Lung (tissue), 17 donors: ENCODE measurements at places on chromosomes 12 and 14. TPM values are rescaled to one million over a fixed set of nuclear protein-coding genes. Genes with fewer than 3 reads are reported as not detected.

The TBK1 gene
- total RNA-seq = 50.1 TPM

DNA sequence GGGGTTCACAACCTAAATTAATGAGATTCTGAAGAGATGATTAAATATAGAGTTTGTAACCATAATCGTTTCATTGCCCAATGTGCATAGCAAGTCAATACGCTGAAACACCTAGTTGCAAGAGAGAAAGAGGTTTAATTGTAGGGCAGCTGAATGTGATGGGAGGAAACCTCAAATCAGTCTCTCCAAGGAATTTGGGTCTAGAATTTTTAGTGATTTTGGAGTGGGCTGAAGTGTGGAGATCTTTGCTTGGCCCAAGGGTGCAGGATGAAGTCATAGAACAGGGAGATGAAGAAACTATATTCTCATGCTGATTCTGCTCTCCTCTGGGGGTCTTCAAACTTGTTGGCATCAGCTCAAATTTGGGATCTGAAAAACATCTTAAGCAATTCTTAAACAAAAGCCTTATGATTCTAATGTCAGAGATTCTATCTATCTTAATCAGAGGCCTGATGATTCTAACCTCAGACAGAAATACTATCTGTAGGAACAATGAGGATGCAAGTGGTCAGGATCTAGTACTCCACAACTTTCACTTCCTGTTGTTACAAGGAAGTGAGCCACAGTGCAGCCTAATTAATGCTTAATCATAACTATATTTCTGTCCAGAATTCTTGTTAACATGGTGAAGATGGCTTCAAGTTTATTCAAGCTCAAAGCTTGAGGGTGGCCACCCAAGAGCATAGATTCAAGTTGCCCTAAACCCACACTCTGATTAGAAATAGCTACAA, 80.2 kb upstream of the FUT8 start:
- no peak for DNase-seq

GRCh38 chr14:76810953-76811400, 1.7 kb downstream of the ANGEL1 start:
- DNase-seq = no peak

DNA sequence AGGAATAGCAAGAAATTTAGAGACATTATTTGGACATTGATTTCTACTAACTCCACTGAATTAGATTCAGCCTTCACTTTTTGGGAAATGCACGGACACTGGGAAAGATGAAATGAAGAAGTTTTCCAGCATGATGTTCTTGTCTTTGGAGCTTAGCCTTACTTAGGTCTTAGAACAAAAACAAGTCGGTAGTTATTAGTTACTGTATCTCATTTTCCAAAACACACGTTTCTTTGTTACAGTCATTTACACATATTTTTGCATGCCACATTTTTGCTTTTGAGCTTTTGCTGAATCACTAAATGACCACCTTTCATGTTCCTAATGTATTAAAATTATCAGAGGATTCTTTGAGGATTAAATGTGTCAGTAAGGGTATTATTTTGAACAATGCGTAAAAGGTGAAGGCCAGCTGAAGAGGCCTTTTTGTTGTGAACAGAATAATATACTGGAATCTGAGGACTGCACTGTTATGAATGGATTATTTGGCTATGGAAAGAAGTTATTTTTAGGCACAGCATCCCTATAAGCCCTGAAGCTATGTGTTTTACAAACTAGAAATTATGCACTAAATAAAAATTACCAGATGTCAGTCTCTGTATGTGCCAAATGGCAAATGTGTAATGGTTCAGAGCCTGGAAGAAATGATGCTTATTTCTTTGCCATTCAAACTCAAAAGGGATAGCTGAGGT, 138.2 kb downstream of the SRGAP1 start:
- DNase-seq = no peak

DNA sequence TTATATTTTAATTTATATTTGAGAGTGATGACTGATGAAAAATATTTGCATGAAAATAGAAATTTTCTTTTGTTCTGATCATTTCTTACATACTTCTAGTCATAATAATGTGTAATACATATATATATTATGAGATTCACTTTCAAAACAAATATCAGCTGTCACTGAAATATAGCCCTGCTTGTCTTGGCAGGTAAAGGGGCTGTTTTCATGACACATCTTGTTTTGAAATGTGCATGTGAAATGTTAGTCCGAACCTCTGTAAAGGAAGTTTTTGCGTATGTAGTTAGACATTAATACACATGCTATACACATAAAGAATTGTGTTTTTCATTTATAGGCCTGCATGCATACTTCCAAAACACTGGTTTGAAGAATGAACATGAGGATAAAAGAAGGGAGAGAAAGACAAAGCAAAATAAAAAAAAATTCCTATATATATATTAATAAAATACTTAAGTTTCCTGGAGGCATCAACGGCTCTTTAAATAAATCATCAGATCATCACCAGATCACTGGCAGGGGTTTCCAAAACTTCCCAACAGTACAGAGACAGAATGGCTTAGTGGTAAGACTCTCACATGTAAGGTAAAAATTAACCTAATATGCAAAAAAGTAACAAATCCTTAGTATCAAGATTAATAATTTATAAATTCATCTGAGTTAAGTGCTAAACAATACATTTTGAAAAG, 60.1 kb downstream of the SEL1L start:
- no peak for DNase-seq
